ENCODE measurements at places on chromosomes 6 and 20.

DNA sequence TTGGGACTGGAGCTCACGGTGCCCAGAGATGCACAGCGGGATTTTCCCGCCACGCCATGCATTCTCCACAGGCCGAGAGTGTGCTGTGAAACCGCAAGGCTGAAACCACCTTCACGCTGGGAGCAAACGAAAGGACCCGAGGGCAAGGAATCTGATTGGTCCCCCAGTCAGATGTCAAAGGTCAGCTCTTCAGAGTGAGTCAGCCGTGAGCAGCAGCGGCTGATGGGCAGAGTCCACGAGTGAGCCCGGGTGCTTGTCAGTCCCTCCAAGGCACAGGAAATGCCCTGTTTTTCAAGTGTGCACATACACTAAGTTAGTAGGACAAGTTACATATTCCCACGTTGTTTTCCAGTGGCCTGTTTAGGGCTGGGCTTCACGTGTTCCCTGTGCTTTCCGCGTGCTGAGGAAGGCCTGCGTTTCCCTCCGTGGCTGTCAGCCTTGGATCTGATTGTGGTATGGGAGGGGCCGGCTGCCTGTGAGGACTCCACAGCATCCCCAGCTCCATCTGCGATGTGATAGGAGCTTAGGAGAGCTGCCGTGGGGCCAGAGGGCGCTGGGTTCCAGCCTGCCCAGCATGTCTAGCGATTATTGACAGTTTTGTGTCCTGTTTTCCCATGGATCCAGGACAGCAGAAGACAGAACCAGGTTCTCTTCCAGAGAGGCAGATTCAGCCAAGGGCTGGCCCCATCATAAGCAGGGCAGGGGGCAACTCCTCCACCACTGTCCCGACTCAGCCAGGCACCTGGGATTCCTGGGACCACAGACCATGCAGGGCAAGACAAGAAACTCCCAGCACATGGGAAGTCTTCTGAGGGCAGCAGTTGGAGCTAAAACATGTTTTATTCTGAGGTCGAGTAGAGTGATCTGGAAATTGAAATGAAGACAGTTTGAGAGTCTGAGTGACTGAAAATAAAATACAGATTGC lies 38.2 kb upstream of the FRMD1 start:
- no peak for DNase-seq

DNA sequence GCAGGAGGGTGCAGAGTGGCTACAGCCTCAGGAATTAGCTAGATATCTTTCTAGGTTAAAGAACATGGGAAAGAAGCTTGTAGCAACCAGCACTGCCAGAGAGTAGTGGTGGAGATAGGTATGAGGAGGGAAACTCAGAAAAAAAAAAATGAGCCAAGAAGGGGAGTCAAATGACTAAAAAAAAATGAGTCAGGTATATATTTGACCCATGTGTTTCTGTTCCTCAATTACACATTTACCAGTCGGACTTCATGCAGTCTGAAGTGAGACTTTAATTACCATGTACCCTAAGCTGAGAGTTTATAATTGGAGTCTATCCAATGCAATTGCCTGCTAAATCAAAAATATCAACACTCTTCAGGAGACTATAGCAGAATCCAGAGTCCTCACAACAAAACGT lies 964.6 kb downstream of the HACE1 start:
- DNase-seq = no peak

- no peak for DNase-seq
These were observed 33.2 kb upstream of the PNISR start for GRCh38 chr6:99458319-99458718.

- DNase-seq = no peak
These were observed 911.1 kb upstream of the MAN1A1 start for GRCh38 chr6:120260636-120261035.

- no peak for DNase-seq
These were observed 87.5 kb upstream of the TOP1 start for GRCh38 chr20:40941133-40941610.

DNA sequence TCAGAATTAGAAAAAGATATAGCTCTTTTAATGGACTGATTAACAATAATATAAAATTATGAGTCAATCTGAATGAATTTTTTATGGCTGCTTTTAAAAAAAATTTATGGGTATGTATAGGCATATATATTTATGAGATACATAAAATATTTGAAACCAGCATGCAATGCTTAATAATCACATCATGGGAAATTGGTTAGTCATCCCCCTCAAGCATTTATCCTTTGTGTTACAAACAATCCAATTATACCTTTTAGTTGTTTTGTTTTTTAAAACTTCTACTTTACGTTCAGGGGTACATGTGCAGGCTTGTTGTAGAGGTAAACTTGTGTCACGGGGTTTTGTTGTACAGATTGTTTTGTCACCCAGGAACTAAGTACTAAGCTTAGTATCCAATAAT lies 63.4 kb upstream of the HMGCLL1 start:
- DNase-seq = no peak

DNA sequence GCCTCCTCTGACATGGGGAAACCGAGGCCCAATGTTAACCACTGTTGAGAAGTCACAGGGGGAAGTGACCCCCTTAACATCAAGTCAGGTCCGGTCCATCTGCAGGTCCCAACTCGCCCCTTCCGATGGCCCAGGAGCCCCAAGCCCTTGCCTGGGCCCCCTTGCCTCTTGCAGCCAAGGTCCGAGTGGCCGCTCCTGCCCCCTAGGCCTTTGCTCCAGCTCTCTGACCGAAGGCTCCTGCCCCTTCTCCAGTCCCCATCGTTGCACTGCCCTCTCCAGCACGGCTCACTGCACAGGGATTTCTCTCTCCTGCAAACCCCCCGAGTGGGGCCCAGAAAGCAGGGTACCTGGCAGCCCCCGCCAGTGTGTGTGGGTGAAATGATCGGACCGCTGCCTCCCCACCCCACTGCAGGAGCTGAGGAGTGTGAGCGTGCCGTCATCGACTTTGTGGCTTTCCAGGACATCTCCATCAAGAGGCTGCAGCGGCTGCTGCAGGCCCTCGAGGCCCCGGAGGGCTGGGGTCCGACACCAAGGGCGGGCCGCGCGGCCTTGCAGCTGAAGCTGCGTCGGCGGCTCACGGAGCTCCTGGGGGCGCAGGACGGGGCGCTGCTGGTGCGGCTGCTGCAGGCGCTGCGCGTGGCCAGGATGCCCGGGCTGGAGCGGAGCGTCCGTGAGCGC lies 1.6 kb downstream of the TNFRSF6B start:
- DNase-seq = no peak

DNA sequence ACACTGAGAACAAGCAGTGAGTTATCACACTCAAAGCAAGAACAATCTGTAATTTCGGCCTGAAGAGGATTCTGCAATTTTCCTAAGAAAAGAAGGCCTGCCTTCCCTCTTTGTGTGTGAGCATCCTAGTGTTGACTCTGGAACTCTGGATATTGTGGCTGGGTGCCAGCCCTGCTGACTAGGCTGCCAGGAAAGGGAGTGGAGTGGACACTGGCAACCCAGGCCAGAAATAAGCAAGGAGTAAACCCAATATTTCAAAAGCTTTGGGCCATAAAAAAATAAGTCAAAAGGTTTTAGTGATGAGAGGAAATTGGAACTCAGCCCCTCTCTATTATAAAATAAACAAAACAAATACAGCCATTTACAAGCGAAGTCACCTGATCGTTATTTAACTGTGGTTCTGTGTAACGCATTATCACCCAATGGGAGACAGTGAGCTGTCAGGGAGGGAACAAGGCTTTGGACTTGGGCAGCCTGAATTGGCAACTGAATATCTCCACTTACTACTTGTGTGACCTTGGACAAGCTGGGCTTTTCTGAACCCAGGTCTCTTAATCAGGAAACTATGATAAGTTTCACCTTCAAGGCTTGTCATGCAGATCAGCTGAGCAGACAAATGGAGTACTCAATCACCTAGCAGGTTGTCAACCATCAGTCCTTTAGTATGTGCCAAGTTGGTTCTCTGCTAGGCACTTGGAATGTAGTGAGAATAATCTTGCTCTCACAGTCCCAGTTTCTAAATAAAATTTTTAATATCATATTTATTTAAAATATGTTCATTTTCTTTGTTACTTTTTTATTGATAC lies 196.2 kb downstream of the PAX1 start:
- no peak for DNase-seq

DNA sequence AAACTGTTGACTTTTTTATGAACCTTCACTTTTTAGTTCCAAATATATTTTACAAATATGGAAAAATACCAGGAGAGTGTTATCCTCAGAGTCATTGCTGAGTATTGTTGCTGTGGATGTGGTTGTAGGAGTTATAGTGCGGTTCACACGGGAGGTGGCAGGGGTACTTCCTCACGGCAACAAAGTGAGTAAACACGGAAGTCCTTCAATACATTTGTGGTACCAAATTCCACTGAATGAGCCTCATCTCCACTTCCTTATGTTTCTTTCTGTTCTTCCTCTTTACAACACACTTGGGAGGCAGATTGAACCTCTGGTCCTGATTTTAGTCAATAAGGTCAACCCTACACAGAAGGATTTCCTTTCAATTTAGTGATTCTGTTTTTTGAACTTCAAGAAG lies 371.8 kb downstream of the BTBD3 start:
- DNase-seq = no peak

GRCh38 chr20:55232647-55233046 lies 757.3 kb downstream of the DOK5 start:
- DNase-seq = no peak

- no peak for DNase-seq
These were observed 22.1 kb downstream of the SNHG17 start for GRCh38 chr20:38412877-38413577.

GRCh38 chr6:145883263-145883662 lies 68.7 kb upstream of the FBXO30 start:
- DNase-seq = no peak
